Fibroblast of skin of right biceps (primary cell): ENCODE measurements at places on chromosomes 11 and 22.

GRCh38 chr22:22657712-22658111, 13.3 kb downstream of the GGTLC2 start:
- DNase-seq: no peak

- peak; percentile 9 for DNase-seq
Observed at GRCh38 chr11:102614485-102614884, 10.6 kb downstream of the MMP20 start.

- DNase-seq: no peak
Observed at GRCh38 chr11:17609291-17610084, 62.4 kb downstream of the OTOG start.

GRCh38 chr22:30565341-30565740, 9.1 kb downstream of the GAL3ST1 start:
- no peak for DNase-seq

- DNase-seq: peak; percentile 76
Observed at GRCh38 chr11:28835790-28836189, 727.6 kb downstream of the METTL15 start.

GRCh38 chr11:95076416-95076815, 9.7 kb downstream of the SRSF8 start:
- DNase-seq: peak; percentile 46

- DNase-seq: peak; percentile 62
Observed at GRCh38 chr11:13338019-13338426, 60.4 kb downstream of the BMAL1 start.

- DNase-seq: peak; percentile 67
Observed at GRCh38 chr11:46305295-46305694, 27.8 kb downstream of the CREB3L1 start.
